ENCODE measurements at places on chromosomes 2 and 18. TPM values are rescaled to one million over a fixed set of nuclear protein-coding genes. Genes with fewer than 3 reads are reported as not detected.

Gene TACR1
- not detected for total RNA-seq

Gene BOLL
- not detected for total RNA-seq

Gene ACOXL
- 30.2 TPM for total RNA-seq

Gene MPPE1
- 78.6 TPM for total RNA-seq

Gene SCG2
- total RNA-seq = 0.44 TPM
